ENCODE measurements at places on chromosomes 7 and 10.
A peak's percentile ranks its signal among the peaks of the same experiment; 100 is the strongest.

DNA sequence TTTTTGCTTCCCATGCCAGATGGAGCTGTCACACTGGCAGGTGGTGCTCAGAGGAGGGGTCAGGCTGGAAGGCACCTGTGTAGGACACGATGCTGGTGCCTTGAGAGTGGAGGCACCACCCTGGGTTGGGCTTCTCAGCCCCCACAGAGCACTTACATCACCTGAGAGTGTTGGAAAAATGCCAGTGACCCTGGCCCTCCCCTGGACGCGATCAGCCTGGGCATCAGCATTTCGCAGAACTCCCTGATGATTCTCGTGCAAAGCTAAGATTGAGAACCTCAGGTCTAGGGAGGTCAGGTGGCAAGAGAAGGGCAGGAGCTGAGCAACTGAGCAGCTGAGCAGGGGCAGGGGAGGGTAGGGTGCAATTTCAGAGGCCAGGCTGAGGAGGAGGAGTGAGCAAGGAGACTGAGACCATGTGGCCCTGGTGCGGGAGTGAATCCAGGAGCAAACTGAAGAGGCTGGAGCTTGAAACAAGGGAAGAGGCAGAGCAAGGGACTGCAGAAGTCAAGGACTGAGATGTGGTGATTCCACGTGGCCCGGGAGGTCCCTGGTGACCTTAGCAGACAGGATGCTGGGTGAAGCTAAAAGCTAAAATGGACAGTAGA lies 24.7 kb upstream of the GRID1 start:
- no peak for DNase-seq

- no peak for DNase-seq
Observed at GRCh38 chr10:106436123-106436715, 728.3 kb downstream of the SORCS1 start.

- DNase-seq, result no peak
Observed at GRCh38 chr10:62589689-62590088, 214.8 kb upstream of the ADO start.

GRCh38 chr10:12638781-12639180 lies 289.4 kb downstream of the CAMK1D start:
- DNase-seq, result no peak

- peak; percentile 31 for DNase-seq
Observed at GRCh38 chr10:124069341-124070264, 23.8 kb downstream of the CHST15 start.

- DNase-seq, result no peak
Observed at GRCh38 chr7:105745681-105746330, 130.6 kb downstream of the ATXN7L1 start.
